ENCODE measurements at places on chromosomes 7 and 10.

GRCh38 chr7:17477182-17477581 lies 178.7 kb downstream of the AHR start:
- DNase-seq: no peak

GRCh38 chr7:117950601-117951260 lies 77.5 kb upstream of the CTTNBP2 start:
- no peak for DNase-seq

DNA sequence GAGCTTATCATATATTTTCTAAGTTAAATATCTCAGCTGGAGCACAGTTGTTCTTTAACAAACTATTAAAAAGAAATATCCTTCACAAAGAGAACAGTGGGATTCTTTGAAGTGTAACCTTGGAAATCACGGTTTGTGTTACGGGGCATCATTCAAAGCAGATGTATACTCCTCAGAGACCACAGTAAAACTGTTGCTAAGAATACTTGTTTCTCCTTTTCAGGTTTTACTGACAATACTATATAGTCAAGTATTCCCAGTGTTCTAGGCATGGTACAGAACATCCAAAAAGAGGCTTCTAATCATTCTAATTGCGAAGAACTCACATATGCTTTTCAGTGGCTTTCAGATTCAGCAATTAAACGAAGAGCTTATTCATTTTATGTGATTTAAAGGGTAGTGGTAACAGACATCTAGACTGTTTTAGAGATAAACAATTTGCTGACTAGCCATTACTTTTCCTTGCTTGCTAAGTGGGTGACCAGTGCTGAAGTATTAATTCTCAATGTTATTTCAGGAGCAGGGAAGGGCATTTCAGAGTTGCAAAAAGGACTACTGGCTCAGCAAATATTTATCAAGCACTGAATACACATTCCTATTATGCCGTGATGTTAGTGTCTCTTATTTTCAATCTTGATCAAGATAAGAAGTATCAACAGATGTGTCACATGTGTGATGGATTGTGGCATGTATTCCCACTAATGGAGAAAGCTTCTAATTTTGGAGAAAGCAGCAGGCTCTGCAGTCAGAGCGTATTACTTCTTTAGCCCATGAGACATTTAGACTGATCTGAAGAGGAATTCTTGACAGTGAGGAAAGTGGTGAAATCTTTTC lies 236.8 kb downstream of the RNLS start:
- no peak for DNase-seq

DNA sequence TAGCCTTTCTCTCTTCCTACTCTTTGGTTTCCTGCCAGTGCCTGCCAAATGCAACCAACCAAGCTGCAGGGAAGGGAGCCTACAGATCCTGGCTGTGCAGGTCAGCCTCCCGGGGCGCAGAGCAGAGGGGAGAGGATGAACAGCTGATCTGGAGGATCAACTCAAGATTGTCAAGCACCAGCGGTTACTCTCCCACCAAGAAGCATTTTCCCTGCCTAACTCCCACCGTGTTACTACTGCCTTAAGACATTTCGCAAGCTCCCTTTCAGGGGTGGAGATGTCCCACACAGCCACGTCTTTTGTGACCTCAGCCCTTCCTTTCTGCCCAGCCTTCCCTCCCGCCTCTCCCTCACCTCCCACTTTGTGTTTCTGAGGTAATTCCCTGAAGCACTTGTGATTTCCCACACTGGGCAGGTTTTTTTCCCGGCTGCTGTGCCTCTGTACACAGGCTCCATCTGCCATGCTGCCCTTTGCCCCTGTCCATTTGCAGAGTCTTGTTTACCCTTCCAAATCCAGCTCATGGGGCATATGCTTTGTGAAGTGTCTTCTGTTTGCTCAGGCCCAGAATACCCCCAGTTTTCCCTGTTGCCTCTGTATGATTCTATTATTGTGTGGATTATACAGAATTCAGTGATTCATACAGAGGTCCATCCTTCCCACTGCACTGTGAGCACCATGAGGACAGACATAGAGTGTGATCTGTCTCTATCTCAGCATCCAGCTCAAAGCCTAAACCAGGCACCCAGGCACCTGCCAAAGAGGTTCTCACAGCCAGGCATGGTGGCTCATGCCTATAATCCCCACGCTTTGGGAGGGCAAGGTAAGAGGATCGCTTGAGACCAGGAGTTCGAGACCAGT lies 40.9 kb upstream of the PAPSS2 start:
- DNase-seq: no peak

DNA sequence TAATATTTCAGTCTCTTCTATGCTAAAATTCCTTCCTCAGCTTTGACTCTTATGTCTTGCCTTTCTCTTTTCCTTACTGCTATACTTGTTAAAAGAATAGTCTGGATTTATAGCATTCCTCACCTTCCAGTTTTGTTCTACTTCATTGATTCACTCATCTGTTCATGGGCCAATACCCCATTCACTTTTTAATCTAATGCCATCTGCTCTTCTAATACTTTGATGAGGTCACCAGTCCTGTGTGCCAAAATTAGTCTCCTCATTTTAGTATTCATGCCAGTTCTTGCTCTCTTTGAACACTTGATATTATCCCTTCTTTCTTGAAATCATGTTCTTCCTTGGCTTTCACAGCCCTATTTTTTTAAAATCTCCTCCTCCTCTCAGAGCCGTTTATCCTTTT lies 19.3 kb downstream of the STK17A start:
- no peak for DNase-seq
